ENCODE measurements at places on chromosomes 13 and 19.
A peak's percentile ranks its signal among the peaks of the same experiment; 100 is the strongest.

DNA sequence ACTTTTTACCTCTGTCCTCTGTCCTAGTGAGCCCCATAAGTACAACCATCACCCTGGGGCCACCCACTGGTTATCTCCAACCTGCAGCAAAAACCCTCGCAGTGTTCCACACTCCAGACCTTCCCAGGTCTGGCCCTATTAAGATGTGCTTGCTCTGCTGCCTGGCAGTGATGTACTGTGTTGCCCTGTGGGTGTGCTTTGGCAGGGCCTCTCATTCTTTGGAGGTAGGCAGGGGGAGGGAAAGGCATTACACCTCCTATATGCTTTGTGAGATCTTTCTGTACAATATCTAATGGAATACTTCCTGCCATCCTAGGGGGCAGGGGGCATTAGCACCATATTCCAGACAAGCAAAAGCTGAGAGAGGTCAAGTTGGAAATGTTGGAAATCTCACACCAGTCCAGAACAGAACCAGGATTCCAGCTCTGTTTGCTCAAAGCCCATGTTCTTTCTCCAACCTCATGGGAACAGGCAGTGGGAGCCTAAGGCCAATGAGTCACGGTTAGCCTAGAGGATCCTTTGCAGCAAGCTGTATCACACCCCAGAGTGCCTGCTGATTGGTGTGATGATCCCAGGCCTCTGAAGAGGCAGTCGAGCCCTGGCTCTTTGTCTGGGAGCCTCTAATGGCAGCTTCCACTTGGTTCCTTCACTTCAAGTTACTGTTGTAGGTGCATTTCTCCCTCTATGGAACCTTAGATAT is 59.7 kb upstream of the UBL3 start:
- no peak for DNase-seq

- DNase-seq, result no peak
Observed at GRCh38 chr13:113730258-113730691, 28.8 kb upstream of the TMEM255B start.

GRCh38 chr13:30697177-30697953 is 38.0 kb upstream of the ALOX5AP start:
- no peak for DNase-seq

DNA sequence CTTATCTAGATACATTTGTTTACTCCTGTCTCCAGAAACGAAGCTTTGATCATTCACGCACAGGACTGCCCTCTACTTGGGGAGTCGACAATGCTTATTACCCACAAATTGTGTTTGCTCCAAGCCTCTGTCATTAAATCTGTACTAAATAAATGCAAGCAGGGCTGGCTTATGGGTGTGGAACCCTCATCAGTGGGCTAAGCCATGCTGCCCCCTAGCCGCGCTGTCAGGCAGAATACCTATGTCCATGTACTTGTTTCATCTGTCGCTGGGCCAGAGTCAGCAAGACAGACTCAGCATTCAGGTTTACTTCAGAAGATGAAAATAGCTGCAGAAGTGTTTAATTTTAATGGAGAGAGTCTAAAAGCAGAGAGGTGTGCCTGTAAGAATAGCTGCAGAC is 110.0 kb upstream of the PRR20A start:
- DNase-seq, result no peak

GRCh38 chr13:102945886-102946285 is 100.1 kb downstream of the ERCC5 start:
- DNase-seq, result no peak

- DNase-seq, result peak; percentile 4
Observed at GRCh38 chr13:32669030-32669646, 82.9 kb downstream of the PDS5B start.

GRCh38 chr19:52231154-52231910 is 38.1 kb upstream of the ZNF766 start:
- DNase-seq, result no peak

- DNase-seq, result no peak
Observed at GRCh38 chr13:102933122-102933521, 87.3 kb downstream of the ERCC5 start.

GRCh38 chr19:12606796-12607195 is 3.8 kb downstream of the ZNF490 start:
- DNase-seq, result no peak

DNA sequence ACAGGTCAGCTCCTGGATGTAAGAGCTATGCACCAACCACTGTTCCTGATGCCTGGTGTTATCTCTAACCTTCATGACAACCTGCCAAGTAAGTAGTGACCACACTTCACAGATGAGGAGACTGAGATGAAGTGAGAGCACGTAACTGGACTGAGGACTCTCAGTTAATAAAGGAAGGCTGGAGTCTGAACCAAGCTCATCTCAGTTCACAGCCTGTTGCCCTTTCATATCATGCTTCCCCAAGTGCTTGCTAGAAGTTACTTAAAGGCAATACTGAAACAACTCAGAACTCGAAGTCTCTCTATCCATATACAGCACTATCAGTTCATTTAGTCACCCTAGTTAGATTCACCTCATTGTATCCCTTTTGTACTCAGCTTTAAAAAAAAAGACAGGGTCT is 119.7 kb downstream of the ABCC4 start:
- no peak for DNase-seq

DNA sequence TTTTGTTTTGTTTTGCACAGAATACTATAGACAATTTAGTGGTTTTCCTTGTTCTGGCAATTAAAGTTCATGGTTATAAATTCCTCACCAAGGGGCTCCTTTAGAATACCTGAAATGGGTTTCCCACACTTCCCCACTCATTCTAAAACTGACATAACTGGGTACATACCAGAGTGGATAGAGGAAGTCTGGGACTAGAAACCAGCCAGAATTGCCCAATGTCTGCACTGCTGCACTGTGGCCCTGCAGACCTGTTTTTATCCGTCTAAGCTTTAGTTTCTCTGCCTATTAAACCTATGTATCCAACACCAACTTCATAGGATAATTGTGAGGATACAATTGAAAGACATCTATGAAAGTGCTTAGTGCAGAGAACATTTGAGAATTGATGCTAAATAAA is 498.6 kb downstream of the KCTD12 start:
- DNase-seq, result no peak

- no peak for DNase-seq
Observed at GRCh38 chr13:40794414-40795368, 5.3 kb downstream of the SLC25A15 start.

DNA sequence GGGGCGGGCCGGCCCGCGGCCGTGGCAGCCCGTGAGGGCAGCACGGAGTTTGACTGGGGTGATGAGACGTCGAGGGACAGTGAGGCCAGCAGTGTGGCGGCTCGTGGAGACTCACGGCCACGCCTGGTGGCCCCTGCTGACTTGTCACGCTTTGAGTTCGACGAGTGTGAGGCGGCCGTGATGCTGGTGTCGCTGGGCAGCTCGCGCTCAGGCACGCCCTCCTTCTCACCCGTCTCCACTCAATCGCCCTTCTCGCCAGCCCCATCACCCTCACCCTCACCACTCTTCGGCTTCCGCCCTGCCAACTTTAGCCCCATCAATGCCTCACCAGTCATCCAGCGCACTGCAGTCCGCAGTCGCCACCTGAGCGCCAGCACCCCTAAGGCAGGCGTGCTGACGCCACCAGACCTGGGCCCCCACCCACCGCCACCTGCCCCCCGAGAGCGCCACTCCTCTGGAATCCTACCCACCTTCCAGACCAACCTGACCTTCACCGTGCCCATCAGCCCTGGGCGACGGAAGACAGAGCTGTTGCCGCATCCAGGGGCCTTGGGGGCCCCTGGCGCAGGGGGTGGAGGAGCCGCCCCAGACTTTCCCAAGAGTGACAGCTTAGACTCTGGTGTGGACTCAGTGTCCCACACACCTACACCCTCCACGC is 4.5 kb downstream of the CIC start:
- DNase-seq, result no peak

DNA sequence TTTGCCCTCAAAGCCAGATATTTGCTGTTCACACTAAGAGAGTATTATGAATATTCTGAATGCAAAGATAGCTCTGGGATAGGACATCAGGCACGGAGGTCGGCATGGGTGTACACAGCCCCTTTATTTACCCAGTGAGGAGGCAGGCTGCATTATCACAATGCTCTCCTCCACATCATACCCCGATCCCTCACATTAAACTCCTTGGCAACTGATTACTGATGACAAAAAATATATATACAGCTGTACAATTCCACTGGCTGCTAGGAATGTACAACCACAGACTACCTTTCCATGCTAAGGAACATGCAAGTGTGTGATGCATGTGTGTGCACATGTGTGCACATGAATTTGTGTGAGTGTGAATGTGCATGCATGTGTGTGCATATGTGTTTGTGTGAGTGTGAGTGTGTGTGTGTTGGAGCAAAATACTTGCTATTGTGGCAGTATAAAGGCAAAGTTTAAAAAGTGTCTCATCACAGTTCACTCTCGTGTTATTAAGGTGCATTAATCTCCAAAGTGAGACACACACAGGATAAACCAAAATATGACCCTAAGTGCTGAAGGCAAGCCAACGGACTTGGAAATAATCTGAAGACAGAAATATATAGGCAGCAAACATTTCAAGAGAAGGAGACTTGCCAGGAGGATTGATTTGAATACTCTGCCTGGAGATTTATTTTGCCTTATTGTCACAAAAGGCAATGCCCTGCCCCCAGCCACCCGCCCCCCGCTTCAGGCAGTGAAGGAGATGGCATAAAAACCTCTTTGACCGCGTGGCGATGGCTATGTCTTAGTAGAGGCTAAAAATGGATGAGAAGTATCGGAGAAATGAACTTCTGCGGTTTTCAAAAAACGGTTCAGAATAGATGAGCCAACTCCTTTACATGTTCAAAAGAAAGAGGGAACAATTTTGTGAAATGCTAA is 274.8 kb downstream of the TSHZ3 start:
- no peak for DNase-seq

DNA sequence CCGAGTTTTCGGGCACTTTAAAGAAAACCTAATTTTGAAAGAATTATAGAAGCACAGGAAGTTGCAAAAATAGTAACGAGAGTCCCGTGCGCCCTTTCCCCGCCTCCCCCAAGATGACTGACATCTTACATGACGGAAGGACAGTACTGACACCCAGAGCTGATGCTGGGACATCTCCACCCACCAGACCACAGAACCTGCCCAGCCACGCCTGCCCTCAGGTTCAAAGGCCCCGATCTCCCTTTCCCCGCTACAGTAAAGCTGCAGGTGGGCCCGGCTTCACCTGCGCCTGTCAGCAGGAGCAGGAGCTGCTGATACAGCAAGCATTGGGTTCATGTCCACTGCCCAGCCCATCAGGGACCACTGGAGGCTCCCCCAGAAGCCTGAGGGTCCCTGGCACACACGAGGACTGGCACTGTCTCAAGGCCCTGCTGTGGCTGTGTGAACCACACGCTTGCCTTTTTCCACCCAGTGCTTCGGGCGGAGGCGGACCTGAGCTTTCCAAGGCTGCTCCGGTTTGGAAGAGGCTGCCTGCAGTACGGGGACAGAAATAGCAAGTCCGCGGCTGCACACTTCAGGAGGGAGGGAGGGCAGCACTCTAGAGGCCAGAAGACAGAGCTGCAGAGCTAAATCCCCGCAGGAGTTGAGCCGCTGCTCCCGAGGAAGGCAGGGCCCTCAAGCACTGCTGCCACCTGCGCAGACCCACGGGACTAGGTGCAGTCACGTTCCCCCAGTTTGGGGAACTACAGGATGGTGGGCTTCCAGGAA is 8.7 kb downstream of the MAP2K2 start:
- no peak for DNase-seq

GRCh38 chr13:98878486-98879126 is 99.3 kb downstream of the DOCK9 start:
- DNase-seq, result peak; percentile 28

DNA sequence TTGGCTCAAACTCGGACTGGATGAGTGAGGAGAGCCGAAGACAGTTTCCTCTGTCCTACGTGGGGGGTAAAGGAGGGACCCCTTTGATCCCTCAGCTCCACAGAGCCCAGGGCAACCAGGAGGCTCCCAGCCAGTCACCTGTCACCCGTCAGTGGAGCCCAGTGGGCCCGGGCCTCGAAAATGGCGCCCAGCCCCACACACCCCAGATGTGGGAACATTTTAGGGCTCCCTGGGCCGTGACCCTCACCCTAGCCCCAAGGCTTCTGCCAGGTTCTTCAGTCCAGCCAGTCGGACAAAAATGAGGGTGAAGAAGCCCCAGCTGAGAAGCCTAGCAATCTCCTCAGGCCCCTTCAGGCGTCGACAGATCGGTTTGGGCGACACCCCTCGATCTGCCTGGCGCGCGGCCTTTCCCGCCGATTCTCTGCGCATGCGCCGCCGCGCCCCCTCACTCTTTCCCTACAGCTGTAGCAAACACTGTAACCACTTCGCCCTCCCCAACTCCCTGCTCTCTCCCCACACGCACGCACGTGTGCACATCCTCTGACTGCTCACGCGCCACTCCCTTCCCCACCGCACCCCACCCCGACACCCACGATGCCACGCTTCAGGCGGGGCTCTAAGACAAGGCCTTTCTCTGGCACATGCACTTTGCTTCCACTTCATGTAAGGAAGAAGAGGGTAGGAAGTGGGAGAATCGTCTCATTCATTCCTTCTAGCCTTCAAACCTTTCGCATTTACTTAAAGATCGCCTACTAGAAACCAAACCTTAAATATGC is at the start of gene SLC6A16:
Gene SLC6A16, minus strand, starts transcription at position 391 of the 776 bp plus-strand sequence. CDS start 13,844 bp downstream, outside the sequence.
- DNase-seq, result no peak

- no peak for DNase-seq
Observed at GRCh38 chr13:48264058-48264457, 31.1 kb downstream of the ITM2B start.

GRCh38 chr13:26719356-26719945 is 41.1 kb downstream of the GPR12 start:
- no peak for DNase-seq

GRCh38 chr13:50200988-50201387 is 185.7 kb downstream of the KCNRG start:
- DNase-seq, result no peak

DNA sequence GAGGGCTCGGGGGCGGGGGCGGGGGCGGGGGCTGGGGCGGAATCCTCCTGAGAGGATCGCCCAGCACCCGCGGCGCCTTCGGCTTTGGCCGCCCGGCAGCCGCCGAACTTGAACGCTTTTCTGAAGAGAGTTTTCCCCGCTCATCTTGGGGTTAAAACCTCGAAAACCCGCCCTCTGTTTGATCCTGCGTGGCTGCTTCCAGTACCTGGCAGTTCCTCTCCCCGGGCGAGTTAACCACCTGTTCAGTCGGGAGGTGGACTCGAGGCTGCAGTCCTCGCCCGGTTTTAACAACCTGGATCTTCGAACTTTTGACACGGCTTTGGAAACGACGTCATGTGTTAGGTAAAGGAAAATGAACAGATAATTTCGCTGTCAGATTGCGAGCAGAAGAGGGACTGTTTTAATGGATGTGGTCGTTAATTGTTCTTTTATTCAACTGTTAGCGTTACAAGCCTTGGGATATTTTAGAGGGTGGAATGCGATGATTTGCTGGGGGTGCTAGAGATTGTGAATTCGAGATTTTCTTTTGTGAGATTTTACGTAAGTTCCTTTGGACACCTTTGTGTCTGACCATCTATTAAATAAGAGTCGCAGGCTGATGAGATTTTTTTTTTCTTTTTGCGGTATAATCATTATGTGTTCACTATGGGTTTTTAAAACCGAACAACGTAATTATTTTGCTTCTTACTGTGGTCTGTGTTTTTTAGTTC is 1.0 kb downstream of the FNDC3A start:
- peak; percentile 49 for DNase-seq

GRCh38 chr13:59997976-59998375 is 165.8 kb downstream of the DIAPH3 start:
- DNase-seq, result no peak
